Dermis microvascular lymphatic vessel endothelial cell (primary cell): ENCODE measurements at places on chromosomes 1 and 21. TPM values are rescaled to one million over a fixed set of nuclear protein-coding genes. Genes with fewer than 3 reads are reported as not detected.

S100A14 gene
- total RNA-seq = 0.13 and 0.51 TPM in 2 replicates

SNIP1 gene
- total RNA-seq = 10.1 and 16.2 TPM in 2 replicates

- DNase-seq = no peak
Measured at GRCh38 chr1:117871013-117871412, 58.4 kb downstream of the GDAP2 start.

DNA sequence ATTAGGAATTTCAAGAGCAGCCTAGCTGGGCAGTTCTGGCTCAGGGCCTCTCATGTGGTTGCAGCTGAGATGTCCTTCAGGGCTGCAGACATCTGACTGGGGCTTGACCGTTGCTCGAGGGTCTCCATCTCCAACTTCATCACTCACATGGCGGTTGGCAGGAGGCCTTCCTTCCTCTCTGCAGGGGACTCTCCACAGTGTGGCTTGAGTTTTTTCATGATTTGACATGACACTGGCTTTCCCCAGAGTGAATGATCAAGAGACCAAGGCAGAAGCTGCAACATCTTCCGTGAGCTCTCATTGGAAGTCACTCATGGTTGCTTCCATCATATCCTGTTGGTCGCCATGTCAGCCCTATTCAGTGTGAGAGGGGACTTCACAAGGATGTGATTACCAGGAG, 74.6 kb downstream of the RUNX3 start:
- DNase-seq = no peak

DNA sequence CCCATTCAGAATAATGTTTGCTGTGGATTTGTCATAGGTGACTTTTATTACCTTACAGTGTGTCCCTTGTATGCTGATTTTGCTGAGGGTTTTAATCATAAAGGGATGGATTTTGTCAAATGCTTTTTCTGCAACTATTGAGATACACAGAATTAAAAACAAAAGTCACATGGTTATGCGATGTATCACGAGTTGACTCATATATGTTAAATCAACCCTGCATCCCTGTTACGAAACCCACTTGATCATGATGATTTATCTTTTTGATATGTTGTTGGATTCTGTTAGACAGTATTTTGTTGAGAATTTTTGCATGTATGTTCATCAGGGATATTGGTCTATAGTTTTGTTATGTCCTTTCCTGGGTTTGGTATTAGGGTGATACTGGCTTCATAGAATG, 10.7 kb upstream of the OR2T34 start:
- no peak for DNase-seq

DNA sequence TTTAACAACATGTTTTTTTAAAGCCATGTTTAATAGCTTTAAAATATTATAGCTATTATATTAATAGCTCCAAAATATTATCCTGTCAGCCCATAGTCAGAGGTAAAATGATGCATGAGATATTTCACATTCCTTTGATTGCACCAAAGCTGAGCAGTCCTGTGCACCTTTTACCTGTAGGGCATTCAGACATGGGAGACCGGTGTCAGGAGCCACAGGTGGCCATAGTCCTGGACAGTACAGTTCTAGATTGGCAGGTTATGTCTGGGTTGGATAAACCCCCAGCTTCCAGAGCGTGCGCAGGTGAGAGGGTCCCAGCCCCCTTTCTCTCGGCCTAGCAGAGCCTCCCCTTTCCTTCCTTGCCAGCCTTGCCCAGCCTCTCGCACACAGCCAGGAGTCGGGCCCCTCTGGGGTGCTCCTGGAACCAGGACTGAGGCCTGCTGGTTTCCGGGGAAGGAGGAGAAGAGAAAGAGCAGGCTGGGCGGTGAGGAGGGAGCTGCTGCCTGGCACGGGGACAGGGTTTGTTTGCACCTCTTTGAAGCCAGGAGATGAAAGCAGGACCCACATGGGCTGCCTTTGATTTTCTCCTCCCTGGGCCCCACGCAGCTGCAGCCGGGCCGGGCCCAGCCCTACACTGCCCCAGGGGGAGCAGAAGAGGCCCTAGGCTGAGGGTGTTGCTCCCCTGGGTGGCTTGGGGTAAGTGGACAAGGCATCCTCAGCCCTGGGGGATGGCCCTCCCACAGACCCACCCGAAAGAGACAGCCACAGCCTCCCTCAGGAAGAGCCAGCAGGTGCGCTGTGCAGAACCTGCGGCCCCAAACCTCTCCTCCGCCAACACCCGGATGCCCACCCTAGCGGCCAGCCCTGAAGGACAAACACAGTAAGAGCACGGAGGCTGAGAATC, 75.2 kb upstream of the TARDBP start:
- DNase-seq = no peak
